ENCODE measurements at places on chromosomes 13 and 19.
A peak's percentile ranks its signal among the peaks of the same experiment; 100 is the strongest.

GRCh38 chr19:1985588-1986356, 29.7 kb downstream of the BTBD2 start:
- no peak for DNase-seq

DNA sequence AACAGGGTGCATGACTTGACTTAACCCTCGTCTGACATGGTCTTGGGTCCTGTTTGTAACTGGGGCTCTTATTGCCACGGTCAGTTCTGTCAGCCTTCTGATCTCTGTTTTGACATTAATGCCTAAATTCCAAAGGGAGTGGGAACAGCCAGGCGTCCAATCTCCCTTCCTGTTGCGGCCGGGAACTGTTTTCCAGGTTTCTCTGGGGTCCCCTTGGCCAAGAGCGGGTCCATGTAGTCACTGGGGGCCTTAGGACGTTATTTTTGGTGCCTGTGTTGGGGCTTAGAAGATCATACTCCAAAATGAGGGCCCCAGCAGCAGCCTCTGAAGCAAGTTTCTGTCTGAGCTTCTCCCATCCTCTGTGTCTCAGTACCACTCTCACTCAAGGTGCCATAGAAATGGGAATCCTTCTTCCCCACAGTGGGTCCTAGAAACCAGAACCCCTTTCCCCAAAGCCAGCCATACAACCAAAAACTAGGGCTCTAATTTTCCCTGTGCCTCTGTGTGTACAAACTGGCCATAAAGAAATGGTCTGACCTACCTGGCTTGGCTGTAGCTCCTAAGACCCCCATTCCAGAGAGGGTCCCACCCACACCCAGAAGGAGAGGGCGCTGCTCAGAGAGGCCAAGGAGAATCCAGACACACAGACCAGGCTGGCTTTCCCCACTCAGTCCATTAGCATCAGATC, 50.4 kb downstream of the C13orf46 start:
- DNase-seq = no peak

DNA sequence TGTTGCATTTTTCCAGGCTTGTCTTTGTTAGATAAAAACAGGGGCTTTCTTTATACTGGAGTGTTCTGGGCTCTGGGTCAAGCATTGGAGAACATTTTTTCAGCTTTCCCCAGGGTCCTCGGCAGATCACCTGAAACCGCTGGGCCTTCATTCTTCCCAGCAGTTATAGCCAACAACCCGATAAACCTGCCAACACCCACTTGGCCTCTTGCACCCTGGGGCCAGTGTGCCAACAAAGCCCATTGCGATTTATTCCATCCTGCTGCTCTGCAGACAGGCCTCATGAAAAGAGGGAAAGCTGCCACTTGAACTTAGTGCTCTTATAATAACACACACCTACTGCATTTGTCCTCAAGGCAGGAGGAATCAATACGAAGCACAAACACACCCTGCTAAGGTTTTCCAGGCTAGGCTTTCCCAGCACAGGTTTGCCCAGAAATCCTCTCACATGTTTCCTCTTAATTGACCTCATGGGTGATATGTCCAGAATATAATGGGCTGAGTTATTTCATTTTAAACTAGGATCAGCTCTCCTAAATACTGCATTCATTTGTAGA, 669.3 kb downstream of the LIG4 start:
- DNase-seq = no peak

GRCh38 chr13:26985285-26985878, 186.2 kb downstream of the USP12 start:
- peak; percentile 83 for DNase-seq

GRCh38 chr13:67726979-67727378, 496.8 kb upstream of the PCDH9 start:
- no peak for DNase-seq

DNA sequence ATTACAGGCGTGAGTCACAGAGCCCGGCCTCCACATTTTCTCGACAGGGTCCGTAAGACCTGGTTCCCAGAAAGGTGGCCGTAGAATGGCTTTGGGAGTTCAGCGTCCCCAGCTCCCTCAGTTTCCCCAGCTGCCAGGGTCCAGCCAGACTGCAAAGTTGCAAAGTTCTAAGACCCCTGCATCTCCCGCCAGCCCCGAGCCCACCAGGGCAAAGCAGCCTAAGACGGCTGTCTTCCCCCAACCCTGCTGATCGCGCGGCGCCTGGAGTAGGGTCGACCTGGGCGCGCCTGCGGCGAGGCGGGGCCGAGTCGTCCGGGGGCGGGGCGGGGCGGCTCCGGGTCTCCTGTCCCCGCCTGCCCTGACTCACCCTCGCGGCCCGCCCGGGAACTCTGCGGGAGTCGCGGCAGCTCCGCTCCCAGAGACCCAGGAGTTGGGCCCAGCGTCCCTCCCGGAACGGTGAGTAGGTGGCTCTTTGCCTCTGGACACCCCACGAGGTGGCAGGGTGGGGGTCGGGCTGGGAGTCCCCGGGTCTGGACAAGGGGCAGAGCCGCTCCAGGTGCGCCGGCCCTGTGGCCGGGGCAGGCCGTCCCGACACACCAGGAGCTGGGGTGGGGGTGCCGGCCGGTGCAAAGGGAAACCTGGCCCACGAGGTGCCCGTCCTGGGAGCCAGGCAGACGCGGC, at the start of gene LRRC8E:
LRRC8E (plus strand) TSS at position 366 of the 681 bp plus-strand sequence. CDS start 7,094 bp downstream, outside the sequence.
- DNase-seq = no peak

DNA sequence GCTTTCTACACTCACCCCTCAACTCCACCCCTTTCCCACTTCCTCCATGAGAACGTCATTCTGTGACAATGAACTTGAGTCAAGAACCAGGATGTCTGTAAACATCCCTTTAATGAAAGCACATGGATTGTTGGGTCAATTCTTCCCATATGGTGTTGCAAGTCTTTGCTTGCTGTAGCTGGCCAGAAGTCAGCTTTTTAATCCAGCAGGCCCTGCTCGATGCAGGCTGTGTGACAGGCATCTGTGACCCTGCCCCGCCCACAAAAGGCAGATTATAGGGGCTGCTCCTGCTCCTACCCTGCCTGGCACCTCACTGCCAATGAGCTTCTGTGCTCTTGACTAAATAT, 78.0 kb downstream of the STARD13 start:
- no peak for DNase-seq

DNA sequence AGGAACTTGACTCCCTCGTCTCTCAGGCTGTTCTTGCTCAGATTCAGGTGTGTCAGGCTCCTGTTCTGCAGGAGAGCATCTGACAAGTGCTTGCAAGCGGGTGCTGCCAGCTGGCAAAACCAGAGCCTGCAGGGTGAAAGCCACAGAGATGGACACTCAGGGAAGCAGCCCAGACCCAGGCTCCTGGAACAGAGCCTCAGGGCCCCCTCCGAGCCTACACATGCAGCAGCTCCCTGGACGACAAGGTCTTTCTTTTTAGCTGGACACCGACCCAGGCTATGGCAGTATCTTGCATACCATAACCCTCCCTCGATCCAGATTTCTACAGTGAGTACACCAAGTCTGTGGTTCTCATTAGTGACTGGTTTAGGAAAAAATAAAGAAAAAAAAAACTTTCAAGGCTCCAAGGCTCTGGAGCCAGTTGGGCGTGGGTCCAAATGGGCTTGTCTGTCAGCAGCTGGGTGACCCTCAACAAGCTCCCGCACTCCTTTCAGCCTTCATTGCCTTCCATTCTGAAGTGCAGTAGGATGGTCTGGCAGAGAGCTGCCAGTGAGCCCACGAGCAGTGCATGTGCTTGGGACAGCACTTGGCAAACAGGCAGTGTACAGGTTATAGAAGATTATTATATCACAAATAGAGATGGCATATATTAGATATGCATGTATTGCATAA, 29.9 kb downstream of the NLRP13 start:
- no peak for DNase-seq

GRCh38 chr13:45325806-45326205, 15.2 kb downstream of the TPT1 start:
- DNase-seq = no peak

- no peak for DNase-seq
Observed at GRCh38 chr19:45528149-45528743, 21.0 kb downstream of the VASP start.

DNA sequence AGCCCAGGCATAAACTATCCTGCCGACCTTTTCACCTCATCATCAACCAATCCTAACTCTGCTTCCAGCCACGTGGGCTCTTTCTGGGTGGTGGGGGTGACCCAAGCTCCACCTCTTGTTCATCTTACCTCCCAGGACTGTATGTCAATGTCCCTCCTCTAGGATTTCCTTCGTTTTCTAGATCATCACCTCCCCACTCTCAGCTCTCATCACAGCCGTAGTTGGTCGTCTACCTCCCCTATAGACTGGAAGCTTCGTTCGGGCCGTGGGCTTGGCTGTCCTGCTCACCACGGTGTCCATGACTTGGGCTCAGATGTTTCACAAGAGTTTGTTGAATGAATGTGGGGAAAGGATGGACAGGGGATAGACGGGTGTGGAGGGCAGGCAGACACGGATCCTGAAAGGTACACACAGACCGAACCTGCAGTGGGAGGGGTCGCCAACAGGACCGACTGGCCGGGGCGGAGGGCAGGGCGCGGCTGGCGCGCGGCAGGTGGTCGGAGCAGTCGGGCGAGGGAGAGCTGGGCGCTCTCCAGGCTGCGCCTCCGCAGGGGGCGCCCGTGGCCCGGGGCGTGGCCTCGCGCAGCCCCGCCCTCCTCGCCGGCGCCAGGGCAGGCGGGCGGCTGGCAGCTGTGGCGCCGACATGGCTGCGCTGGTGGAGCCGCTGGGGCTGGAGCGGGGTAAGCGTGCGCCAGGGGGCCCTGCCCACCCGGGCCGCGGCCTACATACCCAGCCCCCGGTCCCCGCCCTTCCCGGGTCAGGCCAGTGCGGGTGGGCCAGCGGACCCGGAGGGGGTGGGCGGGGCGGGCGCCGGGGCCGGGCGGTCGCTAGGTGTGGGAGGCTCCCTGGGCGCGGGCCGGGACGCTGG, at the start of gene LIN7B:
LIN7B (plus strand) TSS at position 609 of the 868 bp plus-strand sequence; CDS start at position 644, 35 bp downstream.
- DNase-seq = peak; percentile 54

GRCh38 chr13:90896002-90896401, 451.5 kb upstream of the MIR17HG start:
- DNase-seq = no peak

- no peak for DNase-seq
Observed at GRCh38 chr13:49812812-49813211, 20.3 kb upstream of the KPNA3 start.

DNA sequence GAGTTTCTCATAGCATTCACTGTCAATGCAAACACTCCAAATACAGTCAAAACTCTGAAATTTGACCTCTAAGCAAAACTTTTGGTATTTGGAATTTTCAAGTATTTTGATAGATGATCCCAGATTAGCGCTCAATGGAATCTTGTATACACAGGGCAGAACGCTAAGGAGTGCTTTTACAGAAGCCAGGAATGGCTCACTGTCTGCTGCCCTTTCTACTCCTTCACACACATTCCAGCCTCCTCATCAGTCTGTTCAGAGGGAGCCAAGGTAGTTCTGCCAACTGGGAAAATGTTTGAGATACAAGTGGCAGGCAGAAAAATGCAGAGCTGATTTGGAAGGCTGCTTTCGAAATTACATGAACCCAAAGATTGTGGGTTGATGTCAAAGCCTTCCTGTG, 4.4 kb upstream of the STARD13 start:
- DNase-seq = no peak

GRCh38 chr13:51453959-51454703, 1.3 kb upstream of the INTS6 start:
- peak; percentile 65 for DNase-seq
